Stimulated activated CD4-positive, alpha-beta T cell treated with anti-CD3 and anti-CD28 coated beads, Interleukin-1b, Interleukin-23, amount 100 ng/mL, for 1 hour (primary cell): ENCODE measurements at places on chromosomes 6 and 20.

DNA sequence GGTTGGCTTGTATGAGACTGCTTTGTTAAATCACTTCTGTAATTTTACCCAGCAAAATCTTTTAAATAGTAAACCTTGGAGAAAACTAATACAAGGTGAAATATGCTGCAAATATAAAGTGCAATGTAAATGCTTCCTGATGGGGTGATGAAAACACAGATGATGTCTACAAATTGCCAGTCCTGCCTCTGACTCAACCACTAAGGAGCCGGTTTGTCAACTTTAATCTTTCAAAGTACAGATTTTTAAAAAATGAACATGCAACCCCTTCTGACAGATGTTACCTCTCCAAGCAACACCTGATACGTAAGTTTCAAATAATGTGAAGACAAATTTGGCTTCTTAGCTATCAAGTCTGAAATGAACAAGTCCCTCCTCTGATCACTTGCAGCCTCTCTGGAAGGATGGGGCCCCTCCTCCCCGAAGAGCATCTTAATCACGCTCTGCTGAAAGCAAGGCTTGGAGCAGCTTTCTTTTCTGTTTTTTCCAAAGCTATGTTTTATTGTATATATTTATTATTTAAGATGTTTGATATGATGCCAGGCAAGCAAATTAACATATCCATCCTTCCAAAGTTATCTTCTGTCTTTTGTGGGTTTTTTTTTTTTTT, 196.0 kb downstream of the MYLK4 start:
- DNase-seq = no peak

GRCh38 chr6:62236784-62237183, 49.2 kb downstream of the KHDRBS2 start:
- DNase-seq = no peak

GRCh38 chr6:25138233-25138933, 140.8 kb upstream of the CARMIL1 start:
- no peak for DNase-seq

DNA sequence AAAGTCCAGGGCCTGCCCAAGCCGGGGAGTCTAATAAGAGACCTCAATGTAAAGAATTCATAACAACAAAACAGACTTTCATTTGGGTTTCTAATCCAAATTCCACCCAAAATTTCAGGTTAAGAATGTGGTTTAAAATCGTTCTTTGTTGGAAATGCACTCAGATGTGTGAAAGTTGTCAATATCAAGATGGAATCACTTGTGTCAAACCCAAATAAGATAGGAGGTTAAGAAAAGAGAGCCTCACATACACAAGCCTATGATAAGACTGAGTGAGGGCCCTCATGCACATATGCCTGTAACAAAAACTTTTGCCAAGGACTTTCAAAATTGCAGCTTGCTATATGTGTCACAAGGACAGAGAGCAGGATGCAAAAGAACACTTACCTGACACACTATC, 145.7 kb downstream of the HACE1 start:
- DNase-seq = no peak

- DNase-seq = no peak
Measured at GRCh38 chr6:34115915-34116314, 30.0 kb downstream of the GRM4 start.

- DNase-seq = no peak
Measured at GRCh38 chr6:42762426-42762859, 16.5 kb upstream of the TBCC start.

- no peak for DNase-seq
Measured at GRCh38 chr20:9218531-9218961, 149.7 kb downstream of the PLCB4 start.

DNA sequence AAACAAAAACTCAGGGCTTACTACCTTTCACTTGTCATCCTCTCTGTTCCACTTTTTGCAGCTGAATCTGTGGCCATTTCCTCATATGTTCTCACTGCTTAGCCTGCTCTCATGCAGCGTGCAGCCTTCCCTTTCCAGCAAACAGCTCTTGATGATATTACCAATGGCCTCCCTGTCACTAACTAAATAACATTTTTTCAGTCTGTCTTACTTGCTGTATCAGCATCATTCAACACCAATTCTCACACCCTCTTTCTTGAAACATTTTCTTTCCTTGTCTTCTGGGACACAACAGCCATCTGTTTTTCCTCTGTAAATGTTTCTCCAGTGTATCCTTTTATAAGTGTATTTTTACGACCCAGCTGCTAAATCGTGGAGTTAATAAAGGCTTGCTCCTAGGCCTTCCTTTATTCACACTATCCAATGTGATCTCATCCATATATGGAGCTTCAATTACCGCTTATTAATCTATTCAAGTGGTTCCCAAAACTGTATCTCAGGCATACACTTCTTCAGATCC, 523.6 kb upstream of the RNF217 start:
- no peak for DNase-seq

DNA sequence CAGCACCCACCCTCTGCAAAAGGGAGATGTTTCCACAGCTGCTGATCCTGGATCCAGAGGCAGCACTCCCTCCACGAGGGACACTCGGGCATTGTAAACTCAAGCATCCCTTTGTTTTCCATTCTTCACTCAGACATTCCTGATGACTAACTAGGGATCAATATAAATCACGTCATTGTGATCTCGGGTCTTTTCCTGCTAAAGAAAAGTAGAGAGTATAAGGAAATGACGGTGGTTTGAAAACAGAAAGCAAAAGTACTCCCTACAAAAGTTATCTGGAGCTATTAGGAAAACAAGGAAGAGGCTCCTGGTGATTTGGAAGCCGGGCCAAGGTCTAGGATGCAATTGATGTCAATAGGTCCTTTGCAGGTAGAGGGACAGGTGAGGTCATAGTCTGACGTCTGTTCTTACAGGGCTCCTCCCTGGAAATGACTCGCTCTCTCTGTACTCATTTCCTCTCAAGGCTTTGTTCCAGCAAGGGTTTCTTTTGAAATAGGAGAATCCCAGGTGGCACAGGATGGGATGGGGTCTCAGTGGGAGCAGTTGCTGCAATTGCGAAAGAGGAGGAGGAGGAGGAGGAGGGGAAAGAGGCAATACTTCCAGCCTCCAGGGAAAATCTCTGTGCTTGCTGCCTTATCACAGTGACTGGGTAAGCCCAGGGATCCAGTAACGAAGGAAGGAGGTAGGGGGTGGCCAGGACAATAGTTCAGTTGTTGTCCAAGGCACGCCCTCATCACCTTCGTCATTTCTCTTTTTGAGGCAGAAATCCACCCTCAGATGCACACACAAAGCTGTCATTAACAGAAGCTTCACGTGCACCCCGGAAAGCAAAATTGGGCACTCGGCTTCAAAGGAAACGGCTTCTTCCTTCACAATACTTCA, 222.8 kb downstream of the LY86 start:
- no peak for DNase-seq

DNA sequence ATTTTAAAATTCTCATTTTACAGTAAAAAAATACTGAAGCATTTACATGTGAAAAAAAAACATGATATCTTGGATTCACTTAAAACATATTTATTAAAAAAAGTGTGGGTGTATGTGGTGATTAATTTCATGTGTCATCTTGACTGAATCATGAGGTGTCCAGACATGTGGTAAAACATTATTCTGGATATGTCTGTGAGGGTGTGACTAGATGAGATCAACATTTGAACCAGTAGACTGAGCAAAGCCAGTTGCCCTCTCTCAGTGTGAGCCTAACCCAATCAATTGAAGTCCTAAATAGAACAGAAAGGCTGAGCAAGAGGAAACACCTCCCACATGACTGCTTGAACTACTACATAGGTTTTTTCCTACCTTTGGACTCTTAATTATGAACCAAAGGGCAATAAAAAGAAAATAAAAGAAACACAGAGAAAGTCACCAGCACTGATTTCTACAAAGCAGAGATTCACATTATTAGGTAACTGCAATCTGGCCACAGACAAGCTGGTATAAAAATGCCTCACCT, 90.5 kb upstream of the VGLL2 start:
- DNase-seq = no peak

DNA sequence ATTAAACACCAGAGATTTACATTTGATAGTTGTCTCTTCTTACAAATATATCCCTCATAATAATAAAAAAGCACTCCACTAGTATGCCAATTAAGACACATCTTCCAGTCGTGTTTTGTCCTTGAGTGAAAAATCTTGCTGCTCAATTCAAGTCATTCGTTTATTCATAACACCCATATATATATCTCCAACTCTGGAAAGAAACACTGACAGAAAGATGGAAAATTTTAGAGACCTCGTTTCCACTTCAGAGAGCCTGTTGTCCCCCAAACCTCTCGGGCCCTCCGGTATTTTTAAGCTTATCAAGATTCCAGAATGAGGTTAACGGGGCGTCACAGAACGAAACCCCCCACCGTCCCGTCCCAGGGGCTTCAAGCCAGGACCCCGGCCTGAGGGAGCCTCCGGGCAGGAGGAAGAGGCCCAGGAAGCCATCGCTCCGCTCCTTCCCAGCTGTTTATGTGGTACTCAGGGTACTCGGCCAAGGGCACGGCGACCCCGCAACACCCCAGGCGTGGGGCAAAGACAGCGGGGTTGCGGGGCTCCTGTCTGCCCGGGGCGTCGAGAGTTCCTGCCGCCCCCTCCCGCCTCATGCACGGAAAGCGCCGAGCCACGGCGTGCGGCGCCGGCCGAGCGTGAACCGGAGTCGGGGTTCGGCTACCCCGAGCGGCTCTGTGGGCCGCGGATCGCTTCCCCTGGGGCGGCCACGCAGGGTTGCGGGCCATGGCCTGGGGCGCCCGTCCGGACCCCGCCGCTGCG, 623 bp upstream of the SNX9 start:
- no peak for DNase-seq

GRCh38 chr20:23666189-23666588, 22.6 kb downstream of the CST4 start:
- DNase-seq = no peak

GRCh38 chr6:104949206-104949605, 7.7 kb upstream of the LIN28B start:
- no peak for DNase-seq

DNA sequence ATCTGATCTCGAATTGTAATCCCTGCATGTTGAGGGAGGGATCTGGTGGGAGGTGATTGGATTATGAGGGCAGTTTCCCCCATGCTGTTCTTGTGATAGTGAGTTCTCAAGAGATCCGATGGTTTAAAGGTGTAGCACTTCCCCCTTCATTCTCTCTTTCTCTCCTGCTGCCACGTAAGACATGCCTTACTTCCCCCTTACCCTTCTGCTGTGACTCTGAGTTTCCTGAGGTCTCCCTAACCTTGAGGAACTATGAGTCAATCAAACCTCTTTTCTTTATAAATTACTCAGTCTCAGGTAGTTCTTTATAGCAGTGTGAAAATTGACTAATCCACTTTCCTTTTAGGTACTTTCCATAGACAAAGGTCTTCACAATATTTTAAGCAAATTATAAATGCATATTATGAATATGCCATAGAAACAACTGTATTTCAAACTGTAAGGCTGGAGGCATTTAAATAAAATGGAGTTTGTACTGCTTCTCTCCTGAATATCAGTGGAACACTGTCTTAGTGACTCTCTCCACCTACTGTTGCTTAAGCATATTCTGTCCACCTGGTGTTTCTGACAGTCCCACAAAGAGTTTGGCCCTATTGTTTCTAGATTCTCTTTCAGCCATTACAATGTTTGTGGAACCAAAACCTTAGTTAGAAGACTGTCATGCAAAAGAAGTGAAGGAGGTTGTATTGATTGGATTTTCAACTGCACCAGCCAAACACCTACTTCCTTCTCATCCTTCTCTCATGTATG, 24.3 kb upstream of the IL17A start:
- no peak for DNase-seq

DNA sequence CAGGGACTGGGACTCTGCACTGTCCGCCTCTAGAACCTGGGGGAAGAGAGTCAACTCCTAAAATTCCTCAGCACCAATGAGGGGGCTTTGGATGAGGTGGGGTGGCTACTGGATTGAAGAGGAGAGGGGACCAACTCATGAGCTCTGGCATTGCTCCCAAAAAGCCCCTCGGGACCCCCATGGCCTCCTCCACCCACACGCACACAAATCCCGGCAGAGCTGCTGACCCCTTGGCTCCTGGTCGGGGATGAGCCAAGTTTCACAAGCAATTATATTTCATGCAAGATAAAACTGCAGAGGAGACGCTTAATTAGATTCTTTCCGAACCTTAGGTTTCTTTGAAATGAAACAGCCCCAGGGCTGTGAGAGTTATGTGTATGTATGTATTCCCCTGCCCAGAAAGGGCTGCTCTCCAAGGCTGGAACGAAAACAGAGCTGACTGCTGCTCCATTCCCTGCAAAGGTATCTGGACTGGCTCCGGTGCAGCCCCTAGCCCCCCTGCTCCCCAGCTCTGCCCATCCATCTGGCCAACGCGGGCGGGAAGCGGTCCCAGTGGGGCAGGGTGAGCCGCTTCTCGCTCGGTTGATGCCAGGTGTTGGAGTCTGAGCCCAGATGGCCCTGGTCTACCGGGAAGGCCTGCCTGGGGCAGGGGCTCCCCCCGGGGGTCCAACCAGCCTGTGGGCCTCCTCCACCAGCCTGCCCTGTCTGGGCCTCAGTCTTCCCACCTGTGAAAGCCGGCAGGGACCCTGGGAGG, 46.8 kb upstream of the STX16 start:
- no peak for DNase-seq
